ENCODE measurements at places on chromosomes 1 and 21.

DNA sequence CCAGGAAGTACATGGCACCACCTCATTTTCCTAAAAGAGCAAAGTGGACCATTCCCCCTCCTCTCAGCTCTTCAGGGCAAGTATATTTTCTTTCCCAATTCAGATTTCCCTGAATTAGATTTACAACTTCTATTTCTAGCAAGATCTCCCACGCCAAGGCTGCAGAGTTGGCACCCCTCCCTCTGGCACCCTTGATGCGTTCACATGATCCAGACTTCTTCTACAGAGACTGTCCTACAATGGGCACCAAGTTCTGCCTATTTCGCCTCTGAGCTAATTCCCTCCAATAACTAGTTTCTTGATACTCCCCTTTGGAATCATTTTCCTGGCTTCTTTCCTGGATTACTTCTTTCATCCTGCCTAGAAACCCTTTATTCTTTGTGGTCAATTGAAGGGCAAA, 122.0 kb downstream of the CDC7 start:
- peak; percentile 42 for DNase-seq

- DNase-seq, result no peak
These were observed 56.8 kb upstream of the RBM15 start for GRCh38 chr1:110282395-110282794.

DNA sequence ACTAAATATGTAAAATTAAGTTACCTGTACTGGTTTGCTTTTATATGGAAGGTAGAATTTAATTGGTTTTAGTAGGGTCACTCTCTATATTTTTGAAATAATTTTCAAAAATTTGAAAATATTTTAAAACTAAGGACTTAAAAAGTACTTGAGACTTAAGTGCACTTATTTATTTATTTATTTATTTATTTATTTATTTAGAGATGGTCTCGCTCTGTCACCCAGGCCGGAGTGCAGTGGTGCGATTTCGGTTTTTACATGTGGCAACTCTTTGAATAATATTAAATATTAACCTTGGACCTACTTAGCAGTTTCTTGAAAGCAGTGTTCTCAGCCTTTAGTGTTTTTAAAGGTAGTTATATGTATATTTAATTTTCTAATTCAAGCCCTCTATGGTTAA, 36.4 kb downstream of the TMED5 start:
- no peak for DNase-seq

GRCh38 chr1:33692206-33693188, 171.4 kb upstream of the HMGB4 start:
- DNase-seq, result no peak
